NCI-H187 treated with DMSO at 0.1 percent for 48 hours (cell line): ENCODE measurements at places on chromosomes 3 and 15.

GRCh38 chr3:22627993-22628499, 575.1 kb upstream of the UBE2E2 start:
- no peak for DNase-seq

DNA sequence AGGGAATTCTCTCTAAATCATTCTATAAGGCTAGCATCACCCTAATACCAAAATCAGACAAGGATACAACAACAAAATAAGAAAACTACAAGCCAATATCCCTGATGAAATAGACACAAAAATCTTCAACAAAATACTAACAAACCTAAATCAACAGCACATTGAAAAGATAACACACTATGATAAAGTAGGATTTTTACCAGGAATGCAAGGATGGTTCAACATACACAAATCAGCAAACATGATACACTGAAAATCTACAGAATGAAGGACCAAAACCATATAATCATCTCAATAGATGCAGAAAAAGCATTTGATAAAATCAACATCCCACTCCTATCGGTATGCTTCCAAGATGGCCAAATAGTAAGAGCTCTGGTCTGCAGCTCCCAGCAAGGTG, 39.5 kb downstream of the ALDH1A2 start:
- DNase-seq, result no peak

- DNase-seq, result no peak
Measured at GRCh38 chr3:177145381-177145780, 51.9 kb downstream of the TBL1XR1 start.

GRCh38 chr3:111801693-111802092, 57.4 kb upstream of the PHLDB2 start:
- no peak for DNase-seq

DNA sequence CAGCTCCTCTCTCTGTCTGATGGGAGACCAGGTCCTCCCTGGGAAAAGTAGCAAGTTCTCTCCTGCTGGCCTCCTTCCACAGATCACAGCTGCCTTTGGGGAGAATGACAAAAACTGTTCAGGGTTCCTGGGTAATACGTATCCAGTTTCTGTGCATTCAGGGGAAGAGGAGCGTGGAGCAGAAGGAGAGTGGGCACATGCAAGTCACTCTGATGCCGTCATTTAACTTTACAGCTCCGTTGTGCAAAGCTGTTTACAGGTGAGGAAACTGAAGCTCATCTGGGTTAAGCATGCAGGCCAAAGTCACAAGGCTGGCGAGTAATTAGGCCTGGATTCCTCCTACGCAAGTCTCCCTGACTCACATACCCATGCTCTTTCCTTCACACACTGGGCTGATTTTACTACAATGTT, 7.5 kb upstream of the TM4SF1 start:
- no peak for DNase-seq

- no peak for DNase-seq
Measured at GRCh38 chr15:77632534-77633133, at the start of gene LINGO1. LINGO1 (minus strand) TSS chr15:77632912; CDS start chr15:77632315, 597 bp downstream.

- DNase-seq, result no peak
Measured at GRCh38 chr15:68699124-68699880, 120.5 kb downstream of the CORO2B start.

DNA sequence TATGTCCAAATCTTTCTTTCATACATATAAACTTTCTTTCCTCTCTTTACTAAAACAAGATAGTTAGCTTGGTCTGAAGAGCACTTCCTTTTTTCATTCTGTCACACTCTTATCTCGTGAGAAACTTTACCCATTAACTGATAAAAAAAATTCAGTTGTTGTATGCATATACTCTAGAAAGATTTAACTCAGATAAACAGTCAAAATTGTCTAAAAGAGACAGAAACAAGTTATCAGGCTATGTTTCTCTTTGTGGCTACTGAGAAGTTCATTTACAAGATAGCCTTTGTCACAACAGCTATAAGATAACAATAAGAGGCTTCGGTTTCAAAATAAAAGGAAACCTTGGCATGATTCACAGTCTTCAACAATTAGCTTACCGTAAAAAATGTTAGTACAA, 235.7 kb upstream of the ATP10A start:
- no peak for DNase-seq

GRCh38 chr3:157493627-157494550, 9.3 kb downstream of the VEPH1 start:
- no peak for DNase-seq

GRCh38 chr3:113275929-113276750, 64.8 kb downstream of the BOC start:
- DNase-seq, result no peak

DNA sequence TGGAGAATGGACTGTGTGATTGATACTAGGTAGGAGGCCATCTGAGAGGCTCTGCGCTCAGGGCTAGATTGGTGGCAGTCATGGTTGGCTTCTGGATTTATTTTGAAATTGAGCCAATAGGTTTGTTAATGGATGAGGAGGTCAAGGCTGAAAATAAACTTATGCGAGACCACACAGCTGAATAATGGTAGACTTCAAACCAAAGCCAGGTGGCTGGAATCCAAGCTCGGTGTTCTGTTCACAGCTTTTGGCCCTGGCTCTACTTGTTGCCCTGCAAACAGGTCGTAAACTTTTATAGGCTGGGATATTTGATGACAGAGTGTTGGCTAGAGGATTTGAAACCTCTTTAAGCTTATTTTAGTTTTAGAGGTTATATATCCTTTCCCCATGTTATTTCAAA, 160.4 kb downstream of the CHL1 start:
- no peak for DNase-seq

- peak; percentile 24 for DNase-seq
Measured at GRCh38 chr3:50611464-50612233, at the start of gene CISH. CISH (minus strand) TSS chr3:50611774; CDS start chr3:50611650, 124 bp downstream.

DNA sequence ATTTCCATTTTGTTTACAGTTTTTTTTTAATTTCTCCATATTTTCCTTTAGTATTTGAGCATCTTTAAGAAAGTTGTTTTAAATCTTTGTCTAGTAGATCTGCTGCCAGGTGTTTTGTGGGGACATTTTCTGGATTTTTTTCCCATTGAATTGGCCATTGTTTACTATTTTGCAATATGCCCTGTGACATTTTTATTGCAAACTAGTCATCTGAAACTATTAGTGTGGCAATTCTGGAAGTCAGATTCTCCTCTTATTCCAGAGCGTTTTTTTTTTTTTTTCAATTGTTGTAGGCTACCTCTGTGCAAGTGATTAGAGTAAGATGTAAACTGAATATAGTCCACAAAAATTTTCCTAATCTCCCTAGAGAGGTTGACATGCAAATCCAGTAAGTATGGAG, 334.2 kb downstream of the PYDC2 start:
- no peak for DNase-seq

DNA sequence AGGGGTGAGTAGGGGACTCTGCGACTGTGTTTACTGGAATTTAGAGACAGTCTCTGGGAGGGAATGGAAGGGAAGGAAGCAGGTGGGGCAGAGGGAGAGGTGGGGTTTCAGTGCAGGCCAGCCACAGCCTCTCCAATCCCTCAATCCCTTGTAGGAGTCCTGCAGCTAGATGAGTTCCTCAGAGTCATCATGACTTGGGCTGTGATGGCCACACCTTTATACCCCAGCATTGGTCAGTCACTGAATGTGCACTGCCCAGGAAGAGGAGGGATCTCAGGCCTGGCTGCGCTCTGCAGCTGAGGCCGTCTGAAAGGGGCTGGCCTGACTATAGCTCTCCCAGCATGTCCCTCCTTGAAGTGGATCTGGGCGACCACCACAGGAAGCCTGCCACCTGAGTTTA, 67.3 kb upstream of the GLCE start:
- no peak for DNase-seq

DNA sequence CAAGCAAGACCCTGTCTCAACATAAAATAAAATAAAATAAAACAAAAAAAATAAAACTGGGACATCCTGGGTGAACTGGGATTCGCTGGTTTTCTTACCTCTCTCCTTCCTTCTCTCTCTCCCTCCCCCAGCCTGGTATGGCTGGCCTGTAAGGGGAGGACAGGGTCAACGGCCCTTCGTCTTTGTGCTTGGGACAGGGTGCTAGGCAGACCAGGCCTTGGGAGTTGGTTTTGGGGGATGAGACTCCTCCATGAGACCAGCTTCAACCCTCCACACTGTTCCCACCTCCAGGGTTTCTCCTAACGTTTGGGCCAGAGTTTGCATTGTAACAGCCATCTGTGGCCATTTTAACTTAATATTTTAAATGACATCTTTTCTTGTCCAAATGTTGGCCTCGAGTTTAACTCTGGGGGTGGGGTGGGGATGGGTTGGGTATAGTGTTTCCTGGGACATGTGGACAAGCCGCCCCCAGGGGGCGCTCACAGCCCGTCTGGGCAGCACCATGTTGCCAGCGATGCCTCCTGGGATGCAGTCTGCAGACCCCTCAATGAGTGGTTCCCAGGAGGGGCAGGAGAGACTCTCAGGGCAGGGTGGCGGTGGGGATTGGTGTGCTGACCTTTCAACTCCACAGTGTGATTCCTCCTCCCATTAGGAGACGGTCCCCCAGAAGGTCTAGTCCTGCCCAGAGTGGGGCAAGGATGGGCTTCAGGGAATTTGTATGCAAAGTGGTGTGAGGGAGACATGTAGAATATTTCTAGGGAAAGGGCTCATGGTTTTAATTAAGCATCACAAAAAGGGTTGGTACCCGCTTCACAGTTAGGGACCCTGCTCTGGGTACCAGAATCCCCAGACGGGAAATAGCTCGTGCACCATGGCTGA, 37.7 kb upstream of the LCTL start:
- DNase-seq, result no peak

- no peak for DNase-seq
Measured at GRCh38 chr3:64295594-64295993, 70.3 kb upstream of the PRICKLE2 start.

DNA sequence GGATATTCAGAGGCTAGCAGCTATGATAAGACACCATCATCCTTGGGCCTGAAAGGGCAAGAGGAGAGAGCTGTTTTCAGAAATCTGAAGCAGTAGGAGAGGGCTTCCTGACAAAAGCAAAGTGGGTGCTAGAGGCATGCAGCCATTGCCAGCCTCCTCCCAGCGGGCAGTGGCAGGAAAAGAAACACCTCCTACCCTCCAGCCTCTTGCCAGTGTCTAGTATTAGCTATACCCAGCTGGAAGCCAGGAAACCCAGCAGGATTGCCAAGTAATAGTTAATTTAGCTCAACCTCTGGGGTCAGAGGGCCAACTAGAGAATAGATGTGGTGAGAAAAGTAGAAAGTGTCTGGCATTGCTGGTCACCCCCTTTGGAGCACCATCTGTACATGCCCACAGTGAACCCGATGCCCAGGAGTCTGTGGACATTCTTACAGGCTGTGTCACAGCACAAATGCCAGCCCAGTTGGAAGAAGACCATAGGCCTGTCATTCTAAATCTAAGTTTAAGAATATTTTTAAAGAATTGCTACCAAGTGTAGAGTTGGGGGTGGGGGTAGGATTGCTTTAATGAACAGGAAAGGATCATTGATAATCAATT, 85.3 kb downstream of the HCN4 start:
- DNase-seq, result no peak

DNA sequence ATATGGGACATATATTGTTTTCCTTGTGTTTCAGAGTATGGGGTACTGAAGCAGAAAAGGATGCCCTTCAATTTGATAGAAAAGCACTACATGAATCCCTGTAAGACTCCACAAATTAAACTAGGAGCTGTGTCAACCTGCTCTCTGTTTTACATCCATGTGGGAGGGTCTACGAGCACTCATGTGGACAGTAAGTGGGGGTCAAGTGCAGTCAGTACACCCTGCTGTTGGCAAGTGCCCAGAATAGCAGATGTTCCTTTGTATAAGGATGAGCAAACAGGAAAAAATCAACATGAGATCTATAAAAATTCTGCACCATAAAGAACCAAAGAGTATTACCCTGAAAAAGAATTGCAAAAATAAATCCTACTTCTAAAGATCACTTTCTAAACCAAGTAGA, 659.9 kb downstream of the SI start:
- peak; percentile 89 for DNase-seq

DNA sequence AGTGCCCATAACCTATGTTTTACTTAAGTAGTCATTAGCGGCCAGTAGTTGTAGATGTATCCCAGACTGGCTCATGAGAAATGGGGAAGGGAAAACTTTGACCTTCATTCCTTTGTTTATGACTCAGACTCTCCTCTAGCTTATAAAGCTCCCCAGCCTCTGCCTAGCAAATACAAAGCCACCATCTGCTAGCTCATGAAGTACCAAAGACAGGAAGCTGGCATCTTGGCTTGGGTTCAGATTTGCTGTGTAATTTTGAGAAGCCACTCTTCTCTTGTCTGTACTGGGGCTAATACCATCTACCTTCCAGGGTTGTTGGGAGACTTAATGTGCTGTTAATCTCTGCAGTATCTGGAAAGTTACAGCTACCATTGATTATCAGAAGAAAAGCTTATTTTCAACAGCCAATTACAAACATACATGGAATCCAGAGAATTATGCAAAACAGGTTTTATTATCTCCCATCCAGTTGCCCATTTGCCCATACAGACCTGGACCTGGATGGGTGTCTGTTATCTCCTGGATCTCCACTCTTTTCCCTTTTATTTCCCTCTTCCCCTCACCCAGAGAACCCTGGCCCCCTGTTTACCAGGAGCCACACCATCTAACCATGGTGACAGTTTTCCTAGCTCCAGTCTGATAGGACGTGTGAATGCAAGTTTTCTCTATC, 153.8 kb downstream of the SEMA6D start:
- DNase-seq, result no peak

DNA sequence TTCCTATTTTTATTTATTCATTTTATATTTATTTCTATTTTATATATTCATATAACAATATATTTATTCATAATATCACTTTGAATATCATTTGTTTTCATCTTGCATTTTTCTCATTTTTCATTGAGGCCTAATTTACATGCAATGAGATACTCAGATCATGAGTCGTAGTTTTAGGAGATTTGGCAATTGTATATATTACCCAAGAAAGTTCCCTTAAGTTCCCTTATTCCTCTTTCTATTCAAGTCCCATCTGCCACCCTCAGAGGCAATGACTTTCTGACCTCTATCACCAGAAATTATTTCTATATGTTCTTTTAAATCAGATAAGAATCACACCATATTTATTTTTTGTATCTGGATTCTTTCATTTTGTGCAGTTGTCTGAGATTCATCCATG, 329.1 kb upstream of the TPRG1 start:
- no peak for DNase-seq

- no peak for DNase-seq
Measured at GRCh38 chr3:71309342-71309741, 274.2 kb downstream of the FOXP1 start.

GRCh38 chr3:101069901-101070798, 76.9 kb upstream of the ABI3BP start:
- no peak for DNase-seq

GRCh38 chr3:23735535-23736326, 70.0 kb upstream of the UBE2E1 start:
- DNase-seq, result no peak
